ENCODE measurements at places on chromosomes 5 and 9. TPM values are rescaled to one million over a fixed set of nuclear protein-coding genes. Genes with fewer than 3 reads are reported as not detected.
A peak's percentile ranks its signal among the peaks of the same experiment; 100 is the strongest.

DNA sequence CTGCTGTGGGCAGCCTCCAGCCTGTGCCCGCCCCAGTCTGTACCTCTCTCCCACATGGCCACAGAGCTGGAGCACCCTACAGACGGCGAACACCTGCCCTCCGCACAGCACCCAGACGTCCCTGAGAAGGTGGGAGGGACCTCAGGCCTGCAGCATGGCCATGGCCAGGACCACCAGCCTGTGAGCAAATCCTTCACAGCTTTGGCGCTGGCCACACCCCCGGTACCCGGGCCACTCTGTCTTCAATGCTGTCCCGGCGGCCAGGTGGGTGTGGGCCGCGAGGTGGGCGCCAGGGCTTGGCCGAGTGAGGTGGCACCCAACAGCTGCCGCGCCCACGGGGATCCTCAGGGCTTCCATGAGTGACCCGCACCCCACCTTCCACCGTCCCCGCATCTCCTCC is 18.7 kb downstream of the NOTCH1 start:
- no peak for DNase-seq
- no peak overlapping the region for H3K4me3 ChIP-seq
- H3K27ac ChIP-seq: no peak overlapping the region
- no peaks in the 10 kb centered on the region for H3K27me3 ChIP-seq
- H3K36me3 ChIP-seq: no peaks in the 10 kb centered on the region

- no peaks in the 10 kb centered on the region for H3K4me1 ChIP-seq
- H3K36me3 ChIP-seq: no peaks in the 10 kb centered on the region
- no peak overlapping the region for H3K4me3 ChIP-seq
- DNase-seq: no peak
- H3K27ac ChIP-seq: no peak overlapping the region
Measured at GRCh38 chr9:78900500-78900899, 603.6 kb downstream of the PSAT1 start.

The FAM221B gene
- polyA plus RNA-seq: not detected

DNA sequence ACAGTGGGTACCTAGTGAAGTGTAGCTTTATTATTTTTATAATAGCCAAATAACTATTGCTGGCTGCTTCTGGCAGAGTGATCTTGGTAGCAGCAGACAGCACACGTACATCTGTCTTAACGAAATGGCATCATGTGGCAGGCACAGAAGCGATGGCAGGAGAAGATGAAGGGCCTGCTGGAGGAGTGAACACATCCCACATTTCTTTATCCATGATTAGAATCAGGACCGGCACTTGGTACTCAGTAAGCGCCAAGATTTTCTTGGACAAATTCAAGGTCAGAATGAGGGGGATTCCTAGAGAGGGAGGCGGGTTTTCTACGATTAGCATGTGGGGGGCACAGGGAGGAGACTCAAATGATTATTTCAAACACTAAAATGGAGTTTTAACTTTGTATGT is 23.0 kb upstream of the ZNF366 start:
- H3K4me1 ChIP-seq: no peaks in the 10 kb centered on the region
- H3K36me3 ChIP-seq: no peaks in the 10 kb centered on the region
- H3K27me3 ChIP-seq: no peaks in the 10 kb centered on the region

GRCh38 chr5:35239911-35240610 is 9.8 kb upstream of the PRLR start:
- H3K27ac ChIP-seq: no peak overlapping the region
- no peak overlapping the region for H3K4me3 ChIP-seq
- no peaks in the 10 kb centered on the region for H3K36me3 ChIP-seq
- no peak for DNase-seq

The APBA1 gene
- not detected for polyA plus RNA-seq

GRCh38 chr5:169649486-169649885 is 12.4 kb downstream of the DOCK2 start:
- H3K4me1 ChIP-seq: peaks cover 72% of the 10 kb centered on the region
- H3K27ac ChIP-seq: no peak overlapping the region
- H3K4me3 ChIP-seq: no peak overlapping the region
- DNase-seq: peak; percentile 34
- peaks cover 6% of the 10 kb centered on the region for H3K36me3 ChIP-seq
- H3K27me3 ChIP-seq: no peaks in the 10 kb centered on the region

The PTGR1 gene
- polyA plus RNA-seq: not detected

The MRNIP gene
- polyA plus RNA-seq: 17.7 TPM

GRCh38 chr9:134912126-134912840 is 5.4 kb downstream of the FCN1 start:
- no peaks in the 10 kb centered on the region for H3K4me1 ChIP-seq
- H3K27me3 ChIP-seq: no peaks in the 10 kb centered on the region
- no peak for DNase-seq
- H3K27ac ChIP-seq: no peak overlapping the region
- H3K4me3 ChIP-seq: no peak overlapping the region

GRCh38 chr5:60794691-60795090 is 49.4 kb downstream of the ELOVL7 start:
- no peaks in the 10 kb centered on the region for H3K27me3 ChIP-seq
- no peaks in the 10 kb centered on the region for H3K4me1 ChIP-seq
- no peak overlapping the region for H3K4me3 ChIP-seq
- DNase-seq: no peak
- H3K27ac ChIP-seq: no peak overlapping the region
- H3K36me3 ChIP-seq: no peaks in the 10 kb centered on the region

GRCh38 chr9:84939774-84940173 is 270.2 kb downstream of the NTRK2 start:
- H3K27ac ChIP-seq: no peak overlapping the region
- no peaks in the 10 kb centered on the region for H3K27me3 ChIP-seq
- H3K4me1 ChIP-seq: no peaks in the 10 kb centered on the region
- H3K4me3 ChIP-seq: no peak overlapping the region
- H3K36me3 ChIP-seq: no peaks in the 10 kb centered on the region

DNA sequence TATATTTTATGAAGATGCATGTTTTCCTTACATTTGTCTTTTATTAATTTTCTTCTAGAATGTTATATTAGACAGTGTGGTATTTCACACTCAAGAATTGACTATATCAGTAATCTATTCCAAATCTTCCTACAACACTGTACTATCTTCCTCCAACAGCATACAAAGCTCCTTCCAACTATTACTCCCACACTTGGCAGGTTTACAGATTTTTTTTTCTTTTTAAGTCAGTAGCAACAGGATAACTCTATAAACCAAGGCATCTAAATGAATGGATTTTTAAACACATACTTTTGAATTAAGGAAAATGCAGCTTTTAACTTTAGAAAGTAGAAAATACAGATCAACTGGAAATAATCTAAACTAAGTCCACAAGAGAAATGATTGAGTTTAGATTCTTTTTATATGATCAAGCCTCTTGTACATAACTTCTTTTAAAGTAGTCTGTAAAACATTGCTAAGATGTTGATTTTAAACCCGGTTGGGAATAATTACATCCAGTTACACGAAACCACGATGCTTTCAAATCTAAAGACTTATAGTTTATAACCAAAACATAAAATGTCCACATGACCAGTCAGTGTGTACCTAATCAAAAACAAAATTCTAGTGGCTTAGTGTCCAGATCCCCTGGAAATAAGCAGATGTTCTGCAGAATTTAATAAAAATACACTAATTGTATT is 281.6 kb downstream of the ADAMTS6 start:
- no peaks in the 10 kb centered on the region for H3K27me3 ChIP-seq
- no peaks in the 10 kb centered on the region for H3K4me1 ChIP-seq
- H3K27ac ChIP-seq: no peak overlapping the region
- H3K4me3 ChIP-seq: no peak overlapping the region

GRCh38 chr5:178280631-178281030 is 48.0 kb upstream of the PHYKPL start:
- DNase-seq: no peak
- no peak overlapping the region for H3K27ac ChIP-seq
- no peak overlapping the region for H3K4me3 ChIP-seq

The CARTPT gene
- polyA plus RNA-seq: not detected

The KCNMB1 gene
- polyA plus RNA-seq: not detected

DNA sequence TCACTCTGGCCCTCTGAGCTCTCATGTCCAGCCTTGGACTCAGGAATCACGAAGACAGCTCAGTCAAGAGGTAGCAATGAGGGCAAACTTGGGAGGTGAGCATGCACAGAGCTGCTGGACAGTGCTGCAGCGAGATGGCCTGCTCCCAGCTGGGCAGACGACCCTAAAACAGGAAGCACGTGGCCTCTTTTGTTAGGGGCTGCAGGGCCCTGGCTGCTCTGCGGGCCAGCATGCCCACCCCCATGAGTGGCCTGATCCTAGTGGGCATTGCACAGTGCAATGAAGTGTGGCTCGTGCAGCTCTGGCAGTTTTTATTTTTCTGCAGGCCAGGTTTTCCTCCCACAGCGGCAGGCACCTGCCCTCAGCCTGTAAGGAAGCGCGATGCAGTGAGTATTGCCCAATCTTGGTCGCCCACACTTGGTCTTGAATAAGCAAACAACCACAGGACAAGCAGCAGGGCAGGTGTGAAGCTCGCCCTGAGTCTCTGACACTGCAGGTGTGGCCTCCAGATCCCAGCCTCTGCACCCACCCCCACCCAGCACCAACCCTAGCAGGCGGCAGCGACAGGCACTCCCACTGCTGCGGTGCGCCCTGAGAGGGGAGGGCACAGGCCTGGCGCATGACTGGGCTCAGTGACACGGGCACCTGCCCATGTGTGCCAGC is 60.8 kb downstream of the SEMA4D start:
- peaks cover 16% of the 10 kb centered on the region for H3K36me3 ChIP-seq
- H3K4me1 ChIP-seq: peaks cover 92% of the 10 kb centered on the region
- H3K4me3 ChIP-seq: peak overlapping the region; percentile 45
- no peaks in the 10 kb centered on the region for H3K27me3 ChIP-seq
- H3K27ac ChIP-seq: peak overlapping the region; percentile 55
- peak; percentile 60 for DNase-seq

The LTC4S gene
- polyA plus RNA-seq: 4.0 TPM

DNA sequence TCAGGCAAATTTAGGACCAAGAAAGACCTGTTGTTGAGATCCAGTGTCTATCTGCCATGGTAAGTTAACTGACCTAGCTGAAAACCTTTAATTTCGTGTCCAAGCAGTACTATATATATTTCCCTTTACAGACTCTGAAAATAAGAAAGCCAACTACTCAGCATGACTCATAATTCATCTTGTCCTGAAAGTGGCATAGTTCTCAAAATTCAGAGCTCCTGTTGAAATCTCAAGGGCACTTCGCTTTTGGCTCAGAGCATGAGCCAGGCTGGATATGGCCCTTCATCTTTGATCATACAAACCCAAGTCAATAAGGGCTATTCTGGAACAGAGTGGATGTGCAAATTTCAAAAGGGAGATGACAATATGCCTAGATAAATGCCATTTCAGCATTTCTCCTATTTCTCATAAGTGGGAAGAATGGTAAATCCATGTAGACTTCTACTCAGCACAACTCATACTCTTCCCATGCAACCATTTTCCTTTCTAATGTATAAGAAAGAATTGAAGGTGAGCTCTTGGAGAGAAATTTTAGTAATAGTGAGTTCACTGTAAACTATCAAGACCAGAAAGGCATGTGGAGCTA is 567.9 kb upstream of the DAB2 start:
- no peak for DNase-seq
- no peak overlapping the region for H3K4me3 ChIP-seq
- H3K36me3 ChIP-seq: no peaks in the 10 kb centered on the region

- H3K4me3 ChIP-seq: no peak overlapping the region
- H3K27me3 ChIP-seq: no peaks in the 10 kb centered on the region
- no peak overlapping the region for H3K27ac ChIP-seq
- no peaks in the 10 kb centered on the region for H3K36me3 ChIP-seq
- DNase-seq: no peak
Measured at GRCh38 chr5:110968246-110969005, 103.1 kb upstream of the TSLP start.

GRCh38 chr5:125612181-125612721 is 811.0 kb upstream of the GRAMD2B start:
- no peaks in the 10 kb centered on the region for H3K27me3 ChIP-seq
- H3K4me3 ChIP-seq: no peak overlapping the region
- H3K27ac ChIP-seq: no peak overlapping the region
- no peaks in the 10 kb centered on the region for H3K36me3 ChIP-seq
- no peaks in the 10 kb centered on the region for H3K4me1 ChIP-seq

The ITGA1 gene
- 16.5 TPM for polyA plus RNA-seq

The SLC36A3 gene
- polyA plus RNA-seq: not detected

GRCh38 chr9:88682431-88682831 is 147.5 kb downstream of the NXNL2 start:
- no peak overlapping the region for H3K4me3 ChIP-seq
- no peaks in the 10 kb centered on the region for H3K4me1 ChIP-seq
- H3K27ac ChIP-seq: no peak overlapping the region
- H3K36me3 ChIP-seq: no peaks in the 10 kb centered on the region
- no peaks in the 10 kb centered on the region for H3K27me3 ChIP-seq

The N4BP3 gene
- 1.7 TPM for polyA plus RNA-seq

DNA sequence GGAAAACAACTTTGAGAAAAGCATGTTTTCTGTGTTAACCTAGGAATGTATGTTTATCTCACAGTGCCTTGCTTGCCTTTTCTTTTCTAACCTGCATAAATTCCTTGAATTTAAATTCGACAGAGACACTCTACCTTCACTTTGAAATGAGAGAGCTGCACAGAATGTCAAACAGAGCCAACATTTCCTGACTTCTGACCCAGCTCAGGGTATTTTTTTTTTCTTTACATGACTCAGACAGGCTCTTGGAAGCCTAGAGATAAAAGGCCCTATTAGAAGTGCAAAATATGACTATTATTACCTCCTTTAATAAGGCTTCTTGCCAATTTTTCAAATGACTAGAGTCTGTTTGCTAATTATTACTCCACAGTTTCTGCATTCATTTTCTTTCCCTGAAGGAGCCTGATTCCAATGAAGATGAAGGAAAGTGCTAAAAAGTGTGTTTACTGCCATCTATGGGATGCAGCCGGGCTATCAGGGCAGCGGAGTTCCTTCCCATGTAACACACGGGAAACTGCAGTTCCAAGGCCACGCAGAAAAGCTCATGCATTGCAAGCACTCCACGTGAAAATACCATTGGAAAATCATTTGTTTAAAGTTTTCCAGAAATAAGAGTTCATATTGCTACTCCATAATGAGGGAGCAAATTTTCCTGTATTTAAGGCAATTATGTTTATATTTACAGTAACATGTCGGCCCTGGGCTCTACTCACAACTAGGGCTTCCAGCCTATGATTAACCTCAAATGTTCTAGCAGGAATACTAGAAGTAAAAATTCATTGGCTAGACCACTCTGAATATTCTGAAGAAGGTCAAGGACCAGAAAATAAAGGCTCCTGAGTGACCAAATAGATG is 485.6 kb downstream of the ZSWIM6 start:
- no peaks in the 10 kb centered on the region for H3K27me3 ChIP-seq
- no peaks in the 10 kb centered on the region for H3K36me3 ChIP-seq
- H3K27ac ChIP-seq: no peak overlapping the region
- no peaks in the 10 kb centered on the region for H3K4me1 ChIP-seq
- DNase-seq: no peak
- no peak overlapping the region for H3K4me3 ChIP-seq

- H3K27ac ChIP-seq: no peak overlapping the region
- H3K36me3 ChIP-seq: no peaks in the 10 kb centered on the region
- no peak for DNase-seq
- peaks cover 15% of the 10 kb centered on the region for H3K4me1 ChIP-seq
Measured at GRCh38 chr5:148620696-148621095, 33.6 kb downstream of the HTR4 start.

- H3K36me3 ChIP-seq: no peaks in the 10 kb centered on the region
- no peaks in the 10 kb centered on the region for H3K4me1 ChIP-seq
- DNase-seq: no peak
- H3K27ac ChIP-seq: no peak overlapping the region
- H3K27me3 ChIP-seq: no peaks in the 10 kb centered on the region
Measured at GRCh38 chr9:13244181-13244580, 35.3 kb downstream of the MPDZ start.

Data from CD8-positive, alpha-beta memory T cell (primary cell).